ENCODE measurements at places on chromosomes 7 and 10.

GRCh38 chr10:72502581-72502980, 123.3 kb downstream of the MICU1 start:
- DNase-seq = no peak

DNA sequence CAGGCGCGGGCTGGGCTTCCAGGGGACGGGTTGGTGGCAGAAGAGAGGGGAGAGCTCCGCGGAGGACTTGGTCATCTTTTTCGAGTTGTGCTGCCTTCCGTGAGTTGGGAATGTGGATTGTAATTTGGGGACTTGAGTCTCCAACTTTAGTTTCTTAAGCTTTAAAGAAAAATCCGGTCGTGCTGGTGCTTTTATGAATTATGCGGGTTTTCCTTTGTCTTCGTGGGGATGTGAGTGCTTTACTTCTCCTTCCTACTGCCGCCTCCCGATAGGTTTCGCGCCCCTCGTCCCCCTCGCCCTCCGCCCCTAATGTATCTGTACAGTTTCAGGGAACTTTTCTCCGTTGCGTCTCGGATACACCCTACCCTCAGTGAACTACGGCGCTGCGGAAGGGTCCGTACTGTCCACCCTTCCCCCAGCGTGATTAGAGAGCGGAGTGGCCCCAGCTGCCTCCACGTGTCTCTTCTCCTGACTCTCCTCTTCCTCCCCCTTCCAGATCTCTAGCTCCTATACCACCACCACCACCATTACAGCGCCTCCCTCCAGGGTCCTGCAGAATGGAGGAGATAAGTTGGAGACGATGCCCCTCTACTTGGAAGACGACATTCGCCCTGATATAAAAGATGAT, 649 bp downstream of the SCD start:
- DNase-seq = no peak

- DNase-seq = no peak
These were observed 44.9 kb upstream of the CHST15 start for GRCh38 chr10:124138195-124138882.

DNA sequence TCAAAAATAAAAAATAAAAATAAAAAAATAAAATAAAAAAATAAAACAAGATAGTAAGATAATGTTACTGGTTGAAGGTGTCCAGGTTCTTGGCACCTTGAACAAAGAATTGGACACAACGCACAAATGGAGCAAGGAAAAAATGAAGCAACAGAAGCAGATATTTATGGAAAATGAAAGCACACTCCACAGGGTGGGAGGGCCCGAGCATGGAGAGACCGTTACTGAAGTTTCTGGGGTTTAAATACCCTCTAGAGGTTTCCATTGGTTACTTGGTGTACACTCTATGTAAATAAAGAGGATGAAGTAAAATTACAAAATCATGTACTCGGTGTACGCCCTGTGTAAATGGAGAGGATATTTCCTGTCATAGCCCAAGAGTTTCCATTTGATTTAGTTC, 15.7 kb upstream of the PFKP start:
- DNase-seq = no peak

DNA sequence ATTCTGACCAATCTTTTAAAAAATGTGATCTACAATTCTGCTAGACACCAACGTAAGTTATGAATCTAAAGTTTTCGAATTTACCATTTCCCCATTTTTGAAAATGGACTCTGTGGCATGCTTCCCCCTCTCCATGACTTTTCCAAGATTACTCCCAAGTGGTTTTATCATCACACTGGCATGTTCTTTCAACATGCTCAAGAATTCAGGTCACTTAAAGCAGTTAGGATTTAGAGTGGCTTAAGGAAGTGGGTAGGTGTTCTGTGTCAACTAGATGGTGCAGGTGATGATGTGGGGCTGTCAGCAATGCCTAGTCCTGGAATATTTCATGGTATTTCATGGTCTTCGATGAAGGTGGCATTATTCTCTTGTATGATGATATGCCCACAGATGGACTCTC, 164.0 kb upstream of the ASAH2 start:
- no peak for DNase-seq

- no peak for DNase-seq
These were observed 1.7 kb downstream of the ATAD1 start for GRCh38 chr10:87816163-87816897.

GRCh38 chr7:51949726-51950644, 633.4 kb upstream of the COBL start:
- DNase-seq = no peak

DNA sequence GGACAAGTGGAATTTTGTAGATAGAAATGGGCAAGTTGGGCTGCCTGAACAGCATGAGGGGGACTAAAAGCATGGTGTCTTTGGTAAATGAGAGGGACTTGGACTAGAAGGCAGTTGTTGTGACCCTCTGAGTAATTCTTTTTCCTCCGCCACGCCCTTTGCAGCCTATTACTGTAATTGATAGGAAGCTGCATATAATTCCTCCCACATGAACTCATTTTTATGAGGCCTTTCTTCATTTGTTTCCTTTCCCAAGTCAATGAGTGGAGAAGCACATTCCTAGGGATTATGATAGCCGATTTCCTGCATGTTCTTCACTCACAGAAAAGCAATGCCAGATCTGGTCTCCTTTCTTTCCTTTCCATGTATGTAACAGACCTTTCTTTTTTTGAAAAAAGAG, 27.7 kb downstream of the ZSCAN25 start:
- no peak for DNase-seq

DNA sequence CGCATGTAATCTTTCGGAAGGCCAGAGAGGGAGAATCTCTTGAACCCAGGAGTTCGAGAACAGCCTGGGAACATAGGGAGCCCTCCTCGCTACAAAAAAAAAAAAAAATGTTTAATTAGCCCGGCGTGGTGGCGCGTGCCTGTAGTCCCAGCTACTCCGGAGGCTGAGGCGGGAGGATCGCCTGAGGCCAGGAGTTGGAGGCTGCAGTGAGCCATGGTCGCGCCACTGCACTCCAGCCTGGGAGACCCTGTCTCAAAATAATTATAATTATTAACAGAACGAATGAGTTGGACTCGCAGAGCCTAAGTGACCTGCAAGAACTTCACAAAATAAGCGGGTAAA, 794 bp downstream of the PCGF6 start:
- no peak for DNase-seq

DNA sequence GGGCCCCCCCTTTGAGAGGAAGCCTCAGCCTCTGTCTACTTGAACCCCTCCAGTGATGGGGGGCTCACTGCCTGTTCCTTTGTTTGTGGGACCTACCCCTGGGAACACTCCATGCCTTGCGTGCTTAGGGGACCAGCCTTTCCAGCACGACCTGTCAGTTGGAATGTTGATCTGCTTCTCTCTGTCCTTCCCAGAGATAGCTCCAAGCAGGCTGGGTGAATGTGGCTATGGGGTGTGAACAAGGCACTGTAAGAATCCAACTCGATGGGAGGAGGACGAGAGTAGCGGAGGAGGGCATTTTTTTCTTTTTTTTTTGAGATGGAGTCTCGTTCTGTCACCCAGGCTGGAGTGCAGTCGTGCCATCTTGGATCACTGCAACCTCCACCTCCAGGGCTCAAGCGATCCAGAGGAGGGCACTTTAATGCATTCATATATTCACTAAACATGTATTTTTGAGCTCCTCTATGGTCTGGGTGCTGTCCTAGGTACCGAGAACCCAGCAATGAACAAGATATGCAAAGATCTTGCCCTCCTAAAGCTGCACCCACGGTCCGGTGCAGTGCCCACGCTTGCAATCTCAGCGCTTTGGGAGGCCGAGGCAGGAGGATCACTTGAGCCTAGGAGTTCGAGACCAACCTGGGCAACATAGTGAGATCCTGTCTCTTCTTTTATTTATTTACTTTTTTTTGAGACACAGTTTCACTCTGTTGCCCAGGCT, 8.5 kb downstream of the CLIP2 start:
- DNase-seq = no peak

DNA sequence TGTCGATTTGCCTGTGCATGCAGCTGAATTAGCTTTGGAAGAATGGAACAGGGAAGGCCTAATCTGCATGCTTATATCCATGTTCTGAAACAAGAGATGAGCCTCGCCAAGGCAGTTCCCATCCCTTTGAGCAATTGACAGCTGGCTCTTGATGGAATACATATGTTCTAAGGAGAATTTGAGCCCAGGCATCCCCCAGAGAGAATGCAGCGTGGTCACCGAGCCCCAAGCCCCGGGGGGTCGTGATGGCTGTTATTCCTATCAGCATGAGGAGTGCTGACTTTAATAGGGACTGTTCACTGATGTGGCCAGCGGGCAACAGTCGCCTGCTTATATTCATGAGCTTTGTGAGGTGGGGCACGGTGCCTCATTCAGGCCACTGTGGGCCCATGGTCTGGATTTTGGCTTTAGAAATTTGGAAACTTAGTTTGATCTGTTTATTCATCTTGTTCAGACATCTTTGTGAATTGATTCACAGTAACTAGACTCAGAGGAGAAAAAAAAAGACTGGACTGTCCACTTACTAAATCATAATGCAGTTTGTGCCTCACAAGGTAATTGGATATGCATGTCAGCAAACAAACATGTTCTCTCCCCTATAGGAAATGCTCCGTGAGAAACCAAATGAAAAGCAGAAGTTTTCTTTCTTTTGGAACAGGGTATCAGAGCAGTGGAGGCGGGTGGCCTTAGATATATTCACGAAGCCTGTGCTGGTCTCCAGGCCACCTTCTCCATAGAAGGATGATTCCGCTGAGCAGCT, 204.9 kb downstream of the CCDC3 start:
- no peak for DNase-seq

GRCh38 chr10:116110736-116111135, 162.3 kb downstream of the GFRA1 start:
- DNase-seq = no peak

DNA sequence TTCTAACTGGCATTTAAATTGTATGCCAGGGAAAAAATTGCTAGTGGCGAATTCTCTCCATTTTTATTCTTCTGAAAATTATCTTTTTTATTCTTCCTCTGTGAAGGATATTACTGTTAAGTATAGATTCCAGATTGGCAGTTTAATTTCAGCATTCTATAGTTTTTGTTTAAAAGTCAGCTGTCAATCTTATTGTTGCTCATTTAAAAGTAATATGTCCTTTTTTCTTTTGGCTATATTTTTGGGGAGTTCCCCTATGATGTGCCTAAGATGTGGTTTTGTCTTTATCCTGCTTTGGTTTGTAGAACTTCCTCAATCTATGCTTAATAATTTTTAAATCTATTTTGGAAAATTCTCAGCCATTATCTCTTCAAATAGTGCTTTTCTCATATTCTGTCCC, 135.9 kb downstream of the ARHGAP12 start:
- no peak for DNase-seq

- DNase-seq = no peak
These were observed at the start of gene C1QL3 for GRCh38 chr10:16521311-16522016. Gene C1QL3 (minus strand): TSS chr10:16521879. CDS start chr10:16521065, 814 bp downstream.

- DNase-seq = no peak
These were observed 72.1 kb downstream of the SEM1 start for GRCh38 chr7:96637522-96637921.

- no peak for DNase-seq
These were observed 620 bp downstream of the BET1 start for GRCh38 chr7:94003446-94004023.

DNA sequence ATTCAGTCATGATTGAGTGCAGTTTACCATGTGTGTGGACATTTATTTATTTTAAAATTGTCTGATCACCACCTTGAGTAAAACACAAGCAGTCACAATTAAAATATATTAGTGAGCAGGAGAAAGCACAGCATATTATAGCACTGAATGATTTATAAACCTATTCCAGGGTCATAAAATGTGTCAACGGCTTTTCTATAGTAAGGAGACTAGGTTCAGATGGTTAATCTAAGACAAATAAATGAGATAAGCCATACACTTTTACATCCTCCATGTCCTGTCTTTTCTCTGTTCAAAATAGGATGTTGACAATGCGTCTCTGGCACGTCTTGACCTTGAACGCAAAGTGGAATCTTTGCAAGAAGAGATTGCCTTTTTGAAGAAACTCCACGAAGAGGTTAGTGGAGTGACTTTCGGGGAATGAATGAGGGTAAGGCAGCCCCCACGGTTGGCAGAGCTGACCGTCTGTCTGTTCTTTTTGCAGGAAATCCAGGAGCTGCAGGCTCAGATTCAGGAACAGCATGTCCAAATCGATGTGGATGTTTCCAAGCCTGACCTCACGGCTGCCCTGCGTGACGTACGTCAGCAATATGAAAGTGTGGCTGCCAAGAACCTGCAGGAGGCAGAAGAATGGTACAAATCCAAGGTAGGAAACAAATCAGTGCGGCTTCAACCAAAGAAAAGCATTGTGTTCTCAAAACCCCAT, 5.4 kb downstream of the VIM start:
- DNase-seq = no peak

DNA sequence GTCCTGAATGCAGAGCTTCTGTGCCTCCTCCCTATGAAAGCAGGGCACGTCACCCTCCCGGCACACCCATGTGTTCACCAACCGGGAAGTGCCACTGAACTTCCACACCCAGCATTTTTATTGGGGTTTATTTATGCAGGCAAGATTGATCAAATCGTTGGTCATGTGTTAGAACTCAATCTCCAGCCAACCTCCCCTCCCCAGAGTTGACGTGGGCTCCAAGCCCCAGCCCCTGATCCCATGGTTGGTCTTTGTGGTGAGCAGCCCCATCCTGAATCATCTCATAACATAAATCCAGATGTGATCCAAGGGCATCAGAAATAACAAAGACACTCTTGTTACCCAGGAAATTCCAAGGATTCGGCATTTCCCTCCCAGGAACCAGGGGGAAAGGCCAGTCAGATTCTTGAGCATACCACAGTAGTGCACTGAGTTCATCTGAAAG, 151.2 kb downstream of the TPST1 start:
- DNase-seq = no peak

- DNase-seq = no peak
These were observed 2.7 kb upstream of the CLEC5A start for GRCh38 chr7:141949451-141949850.

- peak; percentile 18 for DNase-seq
These were observed 40.7 kb downstream of the BTRC start for GRCh38 chr10:101394524-101395133.

DNA sequence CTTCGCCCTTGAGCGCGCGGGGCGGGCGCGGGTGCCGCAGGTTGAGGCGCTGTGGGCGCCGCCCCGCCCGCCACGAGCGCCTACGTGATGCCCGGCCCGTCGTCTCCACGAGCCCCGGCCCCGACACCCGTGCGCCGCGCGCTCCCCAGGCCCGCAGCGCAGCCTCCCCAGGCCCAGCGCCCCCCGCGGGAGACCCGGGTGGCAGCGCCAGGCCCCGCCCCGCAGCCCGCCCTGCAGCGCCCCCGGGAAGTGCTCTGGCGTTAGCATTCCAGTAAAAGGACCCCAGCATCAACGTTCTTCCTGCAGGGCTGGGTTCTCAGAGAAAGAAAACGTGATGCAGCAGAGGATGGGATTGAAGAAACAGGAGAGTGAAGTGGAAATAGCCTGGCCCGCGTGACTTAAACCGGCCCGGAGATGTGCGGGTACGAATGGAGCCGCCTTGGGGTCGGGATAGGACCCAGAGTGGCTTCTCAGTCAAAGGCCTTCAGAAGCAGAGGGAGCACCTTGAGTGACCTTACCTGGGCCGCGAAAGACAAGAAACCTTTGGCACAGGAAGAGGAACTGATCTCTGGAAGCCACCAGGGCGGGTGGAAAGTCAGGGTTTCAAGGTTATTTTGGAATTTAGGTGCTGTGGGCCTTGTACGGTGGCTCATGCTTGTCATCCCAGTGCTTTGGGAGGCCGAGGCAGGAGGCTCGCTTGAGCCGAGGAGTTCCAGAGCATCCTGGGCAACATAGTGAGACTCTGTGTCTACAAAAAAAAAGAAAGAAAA, 1.8 kb downstream of the PFKP start:
- no peak for DNase-seq

GRCh38 chr7:42986781-42987248, 54.6 kb downstream of the MRPL32 start:
- DNase-seq = no peak
